Cortex of kidney (tissue), 1 donor: ENCODE measurements at places on chromosomes 2 and 18.

DNA sequence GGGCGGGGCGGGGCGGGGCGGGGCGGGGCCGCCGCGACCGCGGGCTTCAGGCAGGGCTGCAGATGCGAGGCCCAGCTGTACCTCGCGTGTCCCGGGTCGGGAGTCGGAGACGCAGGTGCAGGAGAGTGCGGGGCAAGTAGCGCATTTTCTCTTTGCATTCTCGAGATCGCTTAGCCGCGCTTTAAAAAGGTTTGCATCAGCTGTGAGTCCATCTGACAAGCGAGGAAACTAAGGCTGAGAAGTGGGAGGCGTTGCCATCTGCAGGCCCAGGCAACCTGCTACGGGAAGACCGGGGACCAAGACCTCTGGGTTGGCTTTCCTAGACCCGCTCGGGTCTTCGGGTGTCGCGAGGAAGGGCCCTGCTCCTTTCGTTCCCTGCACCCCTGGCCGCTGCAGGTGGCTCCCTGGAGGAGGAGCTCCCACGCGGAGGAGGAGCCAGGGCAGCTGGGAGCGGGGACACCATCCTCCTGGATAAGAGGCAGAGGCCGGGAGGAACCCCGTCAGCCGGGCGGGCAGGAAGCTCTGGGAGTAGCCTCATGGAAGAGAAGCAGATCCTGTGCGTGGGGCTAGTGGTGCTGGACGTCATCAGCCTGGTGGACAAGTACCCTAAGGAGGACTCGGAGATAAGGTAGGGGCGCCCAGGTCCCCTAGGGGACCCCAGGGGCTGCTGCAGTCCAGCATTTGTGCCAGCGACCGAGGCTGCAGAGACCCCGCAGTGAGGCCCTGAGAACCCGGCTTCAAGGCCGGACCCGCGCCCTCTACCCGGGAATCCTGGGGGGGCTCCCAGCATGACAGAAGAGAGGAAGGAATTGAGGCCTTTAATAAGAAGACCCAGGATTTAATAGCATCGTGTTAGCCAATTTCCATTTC is at the start of gene KHK:
KHK (plus strand) TSS at position 49 of the 870 bp plus-strand sequence; CDS start at position 537, 488 bp downstream.
- DNase-seq: no peak

- no peak for DNase-seq
Observed at GRCh38 chr2:44578471-44579093, 216.8 kb downstream of the CAMKMT start.

DNA sequence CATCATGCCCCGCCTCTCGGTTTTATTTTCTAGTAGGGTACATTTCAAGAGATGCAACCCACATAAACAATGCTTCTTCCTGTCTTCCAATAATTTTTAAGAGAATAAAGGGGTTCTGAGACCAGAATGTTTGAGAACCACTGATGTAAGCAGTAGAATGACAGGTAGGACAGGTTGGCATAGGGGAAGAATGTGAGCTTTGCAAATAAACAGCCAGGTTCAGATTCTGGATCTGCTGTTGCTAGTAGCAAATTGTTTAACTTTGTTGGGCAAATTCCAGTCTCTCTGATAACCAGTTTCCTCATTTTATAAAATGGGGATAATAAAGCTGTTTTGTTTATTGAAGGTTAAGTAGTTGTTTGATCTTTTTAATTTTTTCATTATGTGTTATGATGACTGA is 32.8 kb downstream of the SOCS6 start:
- no peak for DNase-seq

DNA sequence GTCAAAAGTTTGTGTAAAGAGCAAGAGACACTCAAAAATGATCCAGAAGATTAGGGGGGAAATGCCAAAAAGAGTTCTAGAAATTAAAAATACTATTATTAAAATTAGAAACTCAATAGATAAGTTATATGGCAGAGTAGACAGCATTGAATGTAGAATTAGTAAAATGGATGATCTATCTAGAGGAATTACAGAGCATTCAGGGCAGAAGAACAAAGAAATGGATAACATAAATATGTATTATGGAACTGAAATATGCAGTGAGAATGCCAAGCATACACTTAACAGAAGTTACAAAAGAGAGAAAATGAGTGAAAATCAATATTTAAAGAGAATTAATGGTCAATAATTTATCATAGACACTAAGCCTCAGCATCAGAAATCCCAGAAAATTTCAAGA is 33.2 kb upstream of the OR6B3 start:
- DNase-seq: no peak

DNA sequence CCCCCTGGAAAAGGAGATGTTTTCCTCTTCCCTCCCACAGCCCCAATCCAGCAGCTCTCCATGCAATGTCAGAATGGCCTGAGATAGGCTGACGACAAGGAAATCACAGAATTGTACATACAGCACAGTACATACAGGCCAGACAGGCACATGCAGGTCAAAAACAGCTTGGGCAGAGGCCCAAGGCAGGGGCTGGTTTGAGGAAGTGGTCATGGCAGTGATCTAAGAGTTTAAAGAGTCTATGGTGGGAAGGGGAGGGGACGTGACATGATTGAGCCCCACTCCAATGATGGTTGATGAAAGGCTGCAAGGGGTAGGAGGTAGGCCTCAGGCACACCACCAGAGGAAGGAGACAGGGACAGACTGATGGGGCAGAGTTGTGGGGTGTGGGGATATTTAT is 4.3 kb downstream of the DCTN1 start:
- no peak for DNase-seq

DNA sequence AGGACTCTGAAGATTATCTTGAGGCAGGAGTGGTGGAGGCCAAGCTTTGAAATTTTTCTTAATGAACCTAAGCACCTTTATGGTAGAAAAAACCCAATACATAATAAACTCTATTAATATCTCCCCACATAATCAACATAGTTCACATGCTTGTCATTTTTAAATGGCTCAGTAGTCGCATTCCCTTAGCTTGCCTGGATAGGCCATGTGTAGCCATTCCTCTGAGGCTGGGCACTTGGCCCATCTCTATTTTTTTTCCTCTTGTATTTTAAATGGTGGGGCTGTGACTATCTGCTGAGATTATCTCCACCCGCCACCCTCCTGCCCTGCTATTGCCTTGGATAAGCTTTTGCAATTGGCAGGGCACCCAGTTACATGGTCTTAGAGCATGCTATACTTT is 143.1 kb downstream of the FHOD3 start:
- DNase-seq: no peak

DNA sequence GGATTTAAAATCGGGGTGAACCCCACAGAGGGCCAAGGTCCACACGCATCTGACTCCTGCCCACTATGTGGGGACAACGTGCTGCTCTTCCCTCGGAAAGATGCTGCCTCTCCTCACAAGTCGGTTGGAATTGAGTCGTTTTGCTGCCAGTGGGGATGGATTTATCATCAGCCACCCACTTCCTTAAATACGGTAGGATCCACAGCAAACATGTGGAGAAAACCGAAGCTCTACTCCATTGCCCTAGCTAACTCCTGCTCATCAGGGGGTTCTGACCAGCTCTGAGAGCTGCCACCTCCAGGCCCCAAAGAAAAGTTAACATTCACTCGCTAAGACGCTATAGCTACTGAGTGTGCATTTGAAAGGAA is 80.9 kb downstream of the CHRNA1 start:
- DNase-seq: no peak

DNA sequence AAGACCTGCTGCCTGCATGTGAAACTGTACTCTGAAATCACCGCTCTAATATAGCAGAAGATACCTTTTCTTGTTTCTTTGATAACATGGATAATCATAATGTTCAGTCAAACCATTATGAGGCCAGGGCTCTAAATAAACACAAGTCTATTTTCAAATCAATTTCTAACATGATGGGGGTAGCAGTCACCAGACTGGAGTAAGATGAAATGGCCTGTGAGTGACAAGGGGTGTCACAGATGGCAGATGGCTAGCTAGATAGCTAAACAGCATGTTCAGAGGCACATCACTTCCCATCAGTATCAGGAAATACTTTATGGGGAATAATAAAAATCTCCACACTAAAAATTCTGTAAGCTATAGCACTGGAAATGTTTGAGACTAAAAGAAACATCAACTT is 14.0 kb downstream of the MBD2 start:
- no peak for DNase-seq

DNA sequence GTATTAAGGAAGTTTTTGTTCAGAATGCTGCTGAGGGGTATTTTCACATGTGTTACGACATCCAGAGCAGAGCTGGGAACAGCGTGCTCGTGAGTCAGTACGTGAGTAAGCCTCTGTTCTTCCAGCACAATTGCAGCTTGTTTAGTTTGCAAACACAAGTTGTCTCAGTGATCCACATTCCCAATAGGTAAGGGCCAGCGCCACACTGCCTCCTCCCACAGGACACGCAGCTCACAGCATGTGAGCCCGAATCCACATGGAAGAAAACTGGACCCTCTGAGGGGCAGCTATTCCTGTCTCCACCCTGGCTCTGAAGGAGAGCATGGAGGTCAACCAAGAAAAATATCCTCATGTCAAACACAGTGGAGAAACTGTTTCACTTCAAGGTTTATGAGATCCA is 173.9 kb upstream of the PID1 start:
- no peak for DNase-seq

GRCh38 chr2:109046925-109047508 is 58.0 kb upstream of the EDAR start:
- DNase-seq: no peak

- no peak for DNase-seq
Observed at GRCh38 chr2:85394261-85394681, 15.9 kb downstream of the CAPG start.

GRCh38 chr2:108253106-108253505 is 13.3 kb downstream of the SULT1C3 start:
- DNase-seq: no peak

DNA sequence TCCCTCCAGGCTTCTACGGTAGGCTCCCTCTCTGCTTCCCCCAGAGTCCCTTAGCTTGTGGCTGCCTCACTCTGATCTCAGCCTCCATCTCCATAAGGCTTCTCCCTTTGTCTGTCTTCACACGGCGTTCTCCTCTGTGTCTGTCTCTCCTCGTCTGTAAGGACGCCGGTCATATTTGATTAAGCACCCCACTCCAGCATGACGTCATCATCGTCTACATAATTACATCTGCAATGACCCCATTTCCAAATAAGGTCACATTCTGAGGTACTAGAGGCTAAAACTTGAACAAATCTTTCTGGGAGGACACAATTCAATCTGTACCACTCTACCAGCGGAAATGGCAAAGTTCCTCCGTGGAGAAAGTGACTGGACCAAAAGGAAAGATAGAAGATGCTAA is 8.3 kb upstream of the COL6A3 start:
- DNase-seq: no peak

DNA sequence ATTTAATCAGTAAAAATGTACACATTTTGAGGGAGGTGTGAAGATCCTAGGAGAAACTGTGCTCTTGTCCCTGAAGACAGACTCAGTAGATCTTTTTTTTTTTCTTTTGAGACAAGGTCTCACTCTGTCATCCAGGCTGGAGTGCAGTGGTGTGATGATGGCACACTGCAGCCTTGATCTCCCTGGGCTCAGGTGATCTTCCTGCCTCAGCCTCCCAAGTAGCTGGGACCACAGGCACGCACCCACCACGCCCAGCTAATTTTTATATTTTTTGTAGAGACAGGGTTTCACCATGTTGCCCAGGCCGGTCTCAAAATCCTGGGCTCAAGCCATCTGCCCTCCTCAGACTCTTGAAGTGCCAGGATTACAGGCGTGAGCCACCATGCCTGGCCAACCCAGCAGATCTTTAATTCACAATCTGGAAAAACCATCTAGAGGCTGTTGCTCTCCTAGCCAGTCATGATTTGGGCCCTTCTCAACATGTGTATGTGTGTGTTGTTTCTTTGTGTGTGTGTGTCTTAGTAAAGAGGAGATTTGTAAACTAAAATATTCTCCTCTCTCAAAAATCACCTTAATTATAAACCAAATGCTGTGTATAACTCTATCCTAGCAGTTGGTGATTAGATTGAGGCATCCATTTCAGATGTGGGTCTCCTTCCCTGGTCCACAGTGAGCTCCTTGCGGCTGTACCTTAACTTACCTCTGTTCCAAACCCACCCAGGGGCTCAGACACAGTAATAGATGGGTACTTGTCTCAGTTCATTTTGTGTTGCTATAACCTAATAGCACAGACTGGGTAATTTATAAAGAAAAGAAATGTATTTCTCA is 3.9 kb upstream of the MYCN start:
- no peak for DNase-seq

- DNase-seq: no peak
Observed at GRCh38 chr2:66515743-66516142, 80.8 kb downstream of the MEIS1 start.

DNA sequence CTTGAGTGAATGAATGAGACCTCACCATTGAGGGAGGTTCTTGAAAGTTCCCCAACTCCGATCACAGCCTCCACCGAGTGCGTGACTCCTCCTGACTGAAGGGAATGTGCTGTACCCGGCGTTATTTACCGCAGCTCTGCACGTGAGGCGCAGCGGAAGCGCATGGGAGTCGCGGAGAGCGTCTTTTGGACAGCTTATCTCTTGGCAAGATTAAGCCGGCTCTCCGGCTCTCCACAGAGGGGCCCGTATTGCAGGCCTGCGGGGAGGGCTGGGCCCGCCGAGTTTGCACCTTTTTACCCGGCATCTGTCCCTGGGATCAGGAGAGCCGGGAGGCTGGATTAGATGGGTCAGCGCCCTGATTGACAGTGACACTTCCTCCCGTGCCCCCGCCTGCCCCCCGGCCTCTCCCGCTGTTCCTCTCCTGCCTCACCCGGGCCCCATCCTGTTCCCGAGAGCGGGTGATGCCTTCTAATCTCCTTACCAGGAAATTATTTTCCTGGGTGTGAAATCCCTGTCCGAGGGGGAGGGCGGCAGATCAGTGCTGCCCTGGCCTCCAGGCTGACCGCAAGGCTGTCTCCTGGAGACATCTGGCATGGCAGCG is 176.3 kb downstream of the INHBB start:
- no peak for DNase-seq

- DNase-seq: no peak
Observed at GRCh38 chr2:127662937-127663565, 12.3 kb downstream of the LIMS2 start.

- no peak for DNase-seq
Observed at GRCh38 chr2:98088261-98088660, 1.3 kb downstream of the VWA3B start.

DNA sequence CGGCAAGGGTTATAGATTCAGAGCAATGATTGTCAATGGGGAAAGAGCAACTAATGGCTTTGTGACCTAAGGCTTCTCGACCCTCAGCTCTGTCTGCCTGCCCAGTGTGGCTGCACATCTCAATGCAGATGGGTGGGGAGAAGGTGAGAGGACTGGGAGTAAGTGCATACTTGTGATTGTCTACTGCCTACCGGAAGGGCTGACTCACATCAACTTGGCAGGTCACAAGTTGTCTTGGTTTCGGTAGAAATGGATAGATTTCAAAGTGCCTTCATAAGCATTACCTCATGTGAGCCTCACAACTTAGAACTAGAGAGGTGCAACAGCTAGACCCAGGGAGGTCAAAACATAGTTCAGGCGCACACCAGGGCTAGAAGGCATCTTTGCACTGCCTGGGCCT is 29.4 kb downstream of the STAT1 start:
- no peak for DNase-seq

- DNase-seq: no peak
Observed at GRCh38 chr18:49546719-49547273, 15.1 kb upstream of the LIPG start.

GRCh38 chr2:191143791-191144190 is 7.0 kb downstream of the STAT4 start:
- no peak for DNase-seq
